ENCODE measurements at places on chromosomes 1 and 21.
A peak's percentile ranks its signal among the peaks of the same experiment; 100 is the strongest.

DNA sequence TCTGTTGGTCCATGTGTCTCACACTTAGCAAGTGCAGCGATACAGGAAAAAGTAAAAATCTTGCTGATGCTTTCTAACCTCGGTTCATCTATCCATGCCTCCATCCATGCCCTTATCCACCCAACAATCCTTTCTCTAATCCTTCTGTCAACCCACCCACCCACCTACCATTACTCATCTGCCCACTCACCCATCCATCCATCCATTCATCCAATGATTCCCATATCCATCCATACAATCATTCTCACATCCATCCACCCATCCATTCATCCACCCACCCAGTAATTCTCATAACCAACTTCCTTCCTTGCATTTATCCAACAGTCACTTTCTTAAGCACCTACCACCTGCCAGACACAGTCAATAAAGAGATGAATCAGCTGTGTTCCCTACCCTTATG lies 6.1 kb upstream of the IGSF21 start:
- DNase-seq, result no peak

GRCh38 chr1:225250432-225250831 lies 177.4 kb downstream of the LBR start:
- DNase-seq, result no peak

DNA sequence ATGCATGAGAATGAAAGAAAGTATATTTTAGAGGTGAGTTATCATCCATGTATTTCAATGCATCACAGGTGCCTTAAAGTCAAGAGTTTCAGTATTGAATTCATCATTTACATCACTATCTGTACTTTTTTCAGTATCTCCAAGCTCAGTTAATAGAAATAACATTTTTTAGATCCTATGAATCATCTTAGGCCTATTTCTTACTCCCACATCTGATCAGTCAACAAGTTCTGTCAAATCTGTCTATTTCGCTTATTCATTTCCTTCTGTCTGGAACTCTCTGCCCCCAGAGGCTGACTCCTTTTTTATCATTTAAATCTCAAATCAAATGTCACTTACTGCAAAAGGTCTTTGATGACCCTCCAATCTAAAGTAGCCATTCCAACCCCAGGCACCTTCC lies 295.2 kb downstream of the LRRC7 start:
- no peak for DNase-seq

DNA sequence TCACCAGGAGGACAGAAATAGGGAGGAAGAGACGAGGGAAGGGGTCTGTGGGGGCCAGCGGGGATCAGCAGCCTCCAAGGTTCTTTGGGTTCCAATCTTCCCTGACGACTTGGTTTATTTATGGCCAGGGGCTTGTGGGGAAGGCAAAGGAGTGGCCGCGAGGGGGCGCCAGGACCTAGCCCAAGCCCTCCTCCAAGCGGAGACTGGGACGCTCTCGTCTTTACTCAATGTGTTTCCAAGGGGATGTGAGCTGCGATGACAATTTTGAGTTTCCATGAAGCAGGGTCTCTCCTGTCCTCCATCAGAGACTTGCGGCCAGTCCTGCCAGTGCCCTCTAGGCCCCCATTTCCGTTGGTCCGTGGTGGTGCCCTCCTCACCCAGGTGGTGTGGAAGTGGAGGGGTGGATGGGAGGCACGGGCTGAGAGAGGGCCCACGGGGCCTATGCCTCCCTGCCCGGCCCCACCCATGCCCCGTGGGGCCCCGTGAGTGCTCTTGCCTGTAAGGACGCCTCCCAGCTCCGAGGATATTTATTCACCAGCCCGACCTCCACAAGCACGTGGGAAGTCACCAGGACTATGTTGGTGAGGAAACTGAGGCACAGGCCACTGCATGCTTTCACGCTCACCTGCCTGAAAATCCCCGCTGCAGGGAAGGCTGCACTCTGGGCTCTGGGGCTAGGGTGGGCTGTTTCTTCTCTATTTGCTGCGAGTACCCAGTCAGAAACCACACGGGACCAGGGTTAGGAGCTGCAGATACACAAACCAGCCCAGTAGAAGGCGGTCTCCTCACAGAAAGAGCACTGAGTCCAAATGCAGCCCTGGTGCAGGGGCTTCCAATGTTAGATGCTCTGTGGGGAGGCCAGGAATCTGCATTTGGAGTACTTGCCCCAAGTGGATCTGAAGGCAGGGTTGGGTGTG lies 26.5 kb downstream of the DMRTB1 start:
- DNase-seq, result peak; percentile 72

DNA sequence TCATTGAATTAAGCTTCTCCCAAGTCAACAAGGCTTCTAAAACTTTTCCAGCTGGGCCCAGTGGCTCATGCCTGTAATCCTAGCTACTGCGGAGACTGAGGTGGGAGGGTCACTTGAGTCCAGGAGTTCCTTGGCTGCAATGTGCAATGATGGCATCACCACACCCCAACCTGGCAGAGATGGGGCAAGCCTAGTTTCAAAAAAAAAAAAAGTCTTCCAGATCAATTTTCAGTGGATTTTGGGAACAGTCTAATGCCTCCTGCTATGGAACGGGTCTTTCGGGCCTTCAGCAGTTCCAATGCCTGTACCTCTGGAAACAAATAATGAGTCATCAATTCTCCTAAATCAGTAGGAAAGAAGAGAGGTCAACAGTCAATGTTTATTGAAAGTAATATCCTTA lies 38.0 kb downstream of the FMO4 start:
- DNase-seq, result no peak

DNA sequence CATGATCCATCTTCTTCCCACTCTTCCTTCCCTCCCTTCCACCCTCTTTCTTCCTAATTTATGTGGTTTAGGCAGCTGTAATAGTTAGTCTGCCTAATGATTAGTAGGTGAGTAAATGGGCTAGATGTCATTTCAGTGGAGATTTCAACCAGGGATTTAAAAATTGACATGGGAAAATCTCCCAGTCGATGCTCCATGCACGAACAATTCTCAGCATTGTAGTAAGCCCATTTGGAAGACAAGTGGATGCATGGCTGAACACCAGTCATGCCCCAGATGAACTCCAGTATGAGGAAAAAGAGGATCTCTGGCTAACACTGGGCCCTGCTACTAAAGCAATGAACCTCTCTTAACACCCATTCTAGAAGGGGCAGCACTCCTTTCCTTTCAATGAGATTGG lies 25.3 kb downstream of the CHI3L2 start:
- DNase-seq, result no peak

DNA sequence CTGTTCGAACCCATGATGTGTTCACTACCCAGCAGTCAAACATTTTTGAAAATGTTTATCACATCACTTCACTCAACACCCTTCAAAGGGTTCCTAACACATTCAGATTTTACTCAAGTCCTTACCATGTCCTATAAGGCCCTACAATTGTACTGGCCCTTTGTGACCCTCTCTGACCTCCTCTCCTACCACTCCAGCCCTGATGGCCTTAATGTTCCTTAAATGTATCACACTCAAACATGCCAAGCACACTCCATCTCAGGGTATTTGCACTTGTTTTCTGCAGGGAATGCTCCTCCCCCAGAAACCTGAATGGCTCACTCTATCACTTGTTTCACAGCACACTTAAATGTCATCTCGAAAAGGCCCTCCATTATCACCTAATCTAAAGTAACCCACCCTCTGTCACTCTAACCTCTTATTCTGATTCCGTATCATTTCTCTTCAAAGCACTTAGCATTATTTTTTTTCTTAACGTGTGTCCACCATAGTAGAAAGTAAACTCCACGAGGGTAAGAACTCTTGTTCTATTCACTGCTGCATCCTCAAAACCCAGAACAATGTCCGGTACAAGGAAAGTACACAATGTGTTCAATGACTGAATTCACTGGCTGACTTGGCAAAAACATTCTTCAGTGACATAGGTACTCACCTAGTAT lies 7.3 kb downstream of the ARID4B start:
- no peak for DNase-seq

DNA sequence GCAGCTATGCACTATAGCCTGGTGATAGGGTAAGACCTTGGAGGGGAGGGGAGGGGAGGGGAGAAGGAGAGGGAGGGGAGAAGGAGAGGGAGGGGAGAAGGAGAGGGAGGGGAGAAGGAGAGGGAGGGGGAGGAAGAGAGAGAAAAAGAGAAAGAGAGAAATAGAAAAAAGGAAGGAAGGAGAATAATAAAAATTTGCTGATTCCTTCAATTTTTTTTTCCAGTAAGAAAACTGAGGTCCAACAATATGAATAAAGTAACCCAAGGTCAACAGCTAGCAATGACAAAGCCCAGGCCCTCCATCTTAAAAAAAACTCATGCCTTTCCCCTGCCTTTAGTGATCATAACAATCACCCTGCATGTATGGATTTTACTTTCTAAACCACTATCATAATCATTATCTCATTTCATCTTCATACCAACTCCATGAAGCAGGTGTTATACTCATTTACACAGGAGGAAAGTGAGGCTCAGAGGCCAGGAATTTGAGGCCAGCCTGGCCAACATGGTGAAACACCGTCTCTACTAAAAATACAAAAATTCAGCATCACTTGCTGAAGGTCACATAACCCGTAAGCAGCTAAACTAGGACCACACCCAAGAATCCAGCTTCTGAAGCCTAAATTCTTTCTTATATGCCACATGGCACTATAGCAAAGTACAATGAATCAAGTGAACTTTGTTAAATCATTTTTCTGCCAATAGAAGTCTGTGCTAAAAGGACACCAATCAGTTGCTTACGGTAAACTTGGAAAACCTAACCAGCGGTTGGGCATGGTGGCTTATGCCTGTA lies 23.4 kb upstream of the BRDT start:
- DNase-seq, result no peak

- DNase-seq, result no peak
These were observed 14.7 kb upstream of the KAZN start for GRCh38 chr1:14583788-14584187.

- DNase-seq, result no peak
These were observed 67.8 kb downstream of the TOMM20 start for GRCh38 chr1:235060607-235061470.

Measured in fibroblast of skin of right quadriceps (primary cell).